ENCODE measurements at places on chromosomes 3 and 15.

- DNase-seq: no peak
These were observed 242.8 kb downstream of the BBX start for GRCh38 chr3:107765524-107765923.

GRCh38 chr15:96796841-96797240 lies 466.3 kb downstream of the NR2F2 start:
- no peak for DNase-seq

- no peak for DNase-seq
These were observed 65.8 kb downstream of the SCN11A start for GRCh38 chr3:38985981-38986380.

DNA sequence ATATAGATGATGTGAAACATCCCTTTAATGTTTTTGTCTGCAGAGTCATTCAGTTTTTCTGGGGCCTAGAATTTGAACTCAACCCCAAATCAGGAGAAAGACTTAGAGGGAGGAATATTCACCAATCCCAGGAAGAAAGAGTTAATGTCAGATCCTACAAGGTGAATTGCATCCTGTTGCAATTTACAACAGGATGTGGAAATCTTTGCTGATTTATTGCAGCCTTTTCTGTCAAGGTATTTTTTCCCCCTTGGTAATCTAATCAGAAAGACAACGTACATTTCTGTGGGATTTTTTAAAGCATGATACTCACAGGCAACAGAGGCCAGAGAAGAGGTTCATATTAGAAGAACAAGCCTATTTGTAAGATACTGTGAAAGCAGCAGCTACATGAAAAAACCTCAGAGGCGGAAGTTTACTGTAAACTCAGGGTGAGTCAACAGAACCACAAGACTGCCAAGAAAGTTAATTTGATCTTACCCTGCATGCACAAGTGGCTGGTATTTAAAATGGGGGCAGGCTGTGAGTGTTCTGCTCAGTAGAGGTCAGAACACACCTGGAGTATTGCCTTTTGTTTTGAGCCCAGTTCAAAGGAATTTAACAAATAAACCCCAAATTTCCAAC lies 531.9 kb downstream of the AGBL1 start:
- DNase-seq: no peak

DNA sequence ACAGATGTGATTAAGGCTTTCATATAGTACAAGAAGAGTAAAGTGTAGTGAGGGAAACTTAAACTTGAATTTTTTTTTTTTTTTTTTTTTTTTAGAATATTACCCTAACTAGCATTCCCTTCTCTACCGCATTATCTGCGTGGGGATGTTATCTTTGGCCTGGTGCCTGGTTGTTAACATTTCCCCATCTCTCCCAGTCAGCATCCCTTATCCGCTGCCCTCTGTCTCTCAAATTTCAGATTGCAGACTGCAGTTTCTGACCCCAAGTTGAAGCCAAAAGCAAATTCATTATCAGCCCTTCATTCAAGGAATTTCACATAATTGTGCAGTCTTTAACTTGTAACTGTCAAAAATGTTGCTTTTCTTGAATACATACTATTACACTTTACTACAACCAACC lies 353.0 kb downstream of the PLOD2 start:
- no peak for DNase-seq

GRCh38 chr3:18223571-18223970 lies 201.6 kb downstream of the SATB1 start:
- DNase-seq: no peak

DNA sequence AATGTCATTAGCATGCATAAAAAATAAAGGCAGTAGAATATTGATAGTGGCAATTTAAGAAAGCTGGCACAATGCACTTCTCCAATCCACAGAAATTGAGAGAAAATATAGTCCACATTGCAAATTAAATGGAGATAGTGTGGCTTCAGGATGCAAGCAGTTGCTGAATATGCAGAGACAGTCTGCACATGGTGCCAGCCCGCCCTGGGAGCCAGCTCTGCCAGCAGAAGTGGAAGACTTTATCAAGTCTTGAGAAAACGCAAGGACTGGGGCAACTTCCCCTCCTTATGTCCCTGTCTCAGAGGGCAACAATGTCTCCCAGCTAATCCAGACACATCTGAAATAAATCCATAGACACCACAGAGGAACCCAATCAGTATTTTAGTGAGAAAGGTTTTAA lies 57.2 kb downstream of the MB21D2 start:
- no peak for DNase-seq

DNA sequence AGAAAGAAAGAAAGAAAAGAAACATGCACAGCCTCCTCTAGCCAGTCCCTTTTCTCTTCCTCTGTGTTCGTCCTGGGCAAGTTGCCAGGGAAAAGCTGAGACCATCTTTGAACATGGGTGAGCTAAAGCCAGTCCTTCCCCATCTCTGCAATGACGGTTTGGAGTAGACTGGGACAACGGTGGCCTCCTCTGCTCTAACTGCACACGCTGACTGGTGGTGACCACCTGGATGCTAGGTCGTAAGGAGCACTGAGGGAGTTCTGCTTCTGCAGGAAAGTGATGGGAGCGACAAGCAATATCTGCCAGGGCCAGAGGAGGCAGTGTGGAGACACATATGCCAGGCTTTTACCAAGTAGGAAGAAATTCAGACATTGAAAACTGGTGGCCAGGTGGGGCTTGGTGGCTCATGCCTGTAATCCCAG lies 111.7 kb downstream of the NUP210 start:
- DNase-seq: no peak

GRCh38 chr3:112767177-112767576 lies 79.5 kb downstream of the CD200R1L start:
- DNase-seq: no peak

GRCh38 chr3:13042715-13043271 lies 30.4 kb downstream of the IQSEC1 start:
- DNase-seq: no peak

DNA sequence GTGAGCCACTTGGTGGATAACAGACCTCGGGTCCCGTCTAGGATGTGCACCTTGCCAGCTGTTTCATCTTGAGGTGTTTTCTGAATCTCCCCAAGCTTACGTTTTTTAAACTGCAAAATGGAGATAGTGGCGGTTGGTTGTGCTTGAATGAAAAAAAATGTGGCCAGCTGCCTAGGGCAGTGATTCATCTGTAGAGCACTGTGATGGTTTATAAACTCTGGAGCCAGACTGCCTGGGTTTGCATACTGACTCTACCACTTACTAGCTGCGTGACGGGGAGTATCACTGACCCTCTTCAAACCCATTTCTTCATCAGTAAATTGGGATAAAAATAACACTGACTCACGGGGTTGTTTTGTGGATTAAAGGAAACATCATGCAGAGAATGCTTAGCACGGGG lies 159.1 kb downstream of the CHL1 start:
- no peak for DNase-seq

- no peak for DNase-seq
These were observed 114.2 kb downstream of the KLF13 start for GRCh38 chr15:31440754-31441311.

GRCh38 chr15:68220489-68220888 lies 9.0 kb downstream of the CLN6 start:
- no peak for DNase-seq

GRCh38 chr15:57134851-57135250 lies 216.4 kb downstream of the TCF12 start:
- DNase-seq: peak; percentile 74

GRCh38 chr3:107846279-107846852 lies 244.5 kb downstream of the CD47 start:
- no peak for DNase-seq

DNA sequence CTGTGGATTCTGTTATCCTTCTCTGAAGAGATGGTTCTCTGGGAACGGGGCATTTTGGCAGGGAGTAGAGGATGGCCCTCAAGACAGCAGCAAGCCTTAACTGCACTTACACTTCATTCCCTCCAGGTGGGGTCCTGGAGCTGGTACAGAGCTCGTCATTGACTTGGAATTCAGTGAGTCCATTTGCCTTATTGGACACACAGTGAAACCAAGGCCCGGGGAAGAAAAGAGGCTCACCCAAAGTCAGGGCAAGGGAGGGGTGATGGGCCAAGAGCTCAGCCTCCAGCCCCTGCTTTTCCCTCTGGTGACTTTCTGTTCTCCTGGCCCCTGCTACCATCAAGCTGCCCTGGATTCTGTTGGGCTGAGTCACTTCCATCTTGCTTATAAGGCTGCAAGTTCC lies 125.6 kb downstream of the ETFA start:
- no peak for DNase-seq

GRCh38 chr15:89828281-89829145 lies 13.9 kb upstream of the ANPEP start:
- no peak for DNase-seq

DNA sequence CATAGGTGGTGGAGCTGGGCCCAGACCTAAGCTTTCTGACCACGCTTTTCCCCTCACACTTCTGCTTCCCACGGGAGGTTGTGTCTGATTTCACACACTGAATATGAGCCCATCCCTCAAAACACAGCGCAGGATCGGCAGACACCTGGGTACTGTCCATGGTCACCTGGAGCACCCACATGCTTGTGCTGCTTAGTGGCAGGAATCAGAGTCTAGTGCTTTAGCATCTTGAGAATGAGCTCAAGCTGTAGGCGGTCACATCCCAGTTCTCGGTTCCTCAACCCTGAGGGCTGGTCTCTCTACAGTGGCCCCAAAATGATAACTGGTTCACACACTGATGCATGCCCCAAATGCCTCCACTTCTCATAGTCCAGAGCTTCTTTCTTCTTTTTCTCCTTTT lies 111.0 kb downstream of the SEMA5B start:
- no peak for DNase-seq

- no peak for DNase-seq
These were observed 29.9 kb downstream of the UBE3A start for GRCh38 chr15:25408929-25409328.

DNA sequence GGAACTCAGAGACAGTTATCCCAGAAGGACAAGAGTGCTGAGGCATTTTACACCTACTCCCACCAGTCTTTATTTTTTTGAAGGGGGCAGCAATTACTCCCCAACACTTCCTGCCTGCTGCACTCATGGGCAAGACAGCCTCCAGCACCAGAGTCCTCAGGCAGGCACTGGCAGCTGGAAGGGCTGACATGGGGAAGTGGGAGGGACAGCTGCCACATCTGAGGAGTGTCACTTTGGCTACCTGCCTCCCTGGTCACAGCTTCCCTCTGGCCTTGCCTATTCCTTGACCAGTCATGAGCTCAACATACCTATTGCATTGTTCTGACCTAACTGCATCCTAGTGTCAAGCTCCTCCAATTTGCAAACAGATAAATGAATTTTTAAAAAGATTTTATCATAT lies 10.2 kb upstream of the LACTB start:
- DNase-seq: no peak

DNA sequence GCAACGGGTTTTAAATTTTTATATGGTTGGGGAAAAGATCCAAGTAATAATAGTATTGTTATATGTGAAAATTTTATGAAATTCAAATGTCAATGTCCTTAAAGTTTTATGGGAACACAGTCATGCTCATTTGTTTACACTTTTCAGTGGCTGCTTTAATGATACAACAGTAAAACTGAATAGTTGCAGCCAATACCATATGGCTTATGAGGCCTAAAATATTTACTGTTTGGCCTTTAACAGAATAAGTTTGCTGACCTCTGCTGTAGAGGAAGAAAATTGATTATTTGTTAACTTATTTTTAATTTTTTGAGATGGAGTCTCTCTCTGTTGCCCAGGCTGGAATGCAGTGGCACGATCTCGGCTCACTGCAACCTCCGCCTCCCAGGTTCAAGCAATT lies 44.7 kb downstream of the USP50 start:
- DNase-seq: no peak

GRCh38 chr3:131349454-131349853 lies 32.1 kb upstream of the NUDT16 start:
- no peak for DNase-seq

GRCh38 chr3:193052354-193053045 lies 134.8 kb upstream of the MB21D2 start:
- DNase-seq: peak; percentile 69

- no peak for DNase-seq
These were observed 71.3 kb upstream of the UBE3A start for GRCh38 chr15:25510146-25510545.

DNA sequence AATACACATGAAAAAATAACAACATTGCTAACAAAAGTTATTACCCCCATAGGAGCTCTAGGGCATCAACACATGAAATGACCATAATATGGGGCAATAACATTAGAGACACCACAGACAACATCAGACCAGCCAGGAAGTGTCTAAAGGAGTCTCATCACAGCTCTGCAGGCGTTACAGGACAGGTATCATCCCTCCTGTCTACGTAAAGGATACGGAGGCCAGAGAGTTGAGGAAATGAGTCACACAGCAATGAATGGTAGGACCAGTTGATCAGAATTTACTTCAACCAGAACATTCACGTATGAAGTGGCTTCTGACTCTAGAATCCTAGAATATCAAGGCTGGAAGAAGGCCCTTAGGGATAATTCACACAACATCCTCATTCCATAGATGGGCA lies 1.8 kb downstream of the NME9 start:
- DNase-seq: no peak

GRCh38 chr3:35486295-35486694 lies 153.0 kb upstream of the ARPP21 start:
- DNase-seq: no peak

- no peak for DNase-seq
These were observed 58.9 kb downstream of the SFMBT1 start for GRCh38 chr3:52986938-52987337.

DNA sequence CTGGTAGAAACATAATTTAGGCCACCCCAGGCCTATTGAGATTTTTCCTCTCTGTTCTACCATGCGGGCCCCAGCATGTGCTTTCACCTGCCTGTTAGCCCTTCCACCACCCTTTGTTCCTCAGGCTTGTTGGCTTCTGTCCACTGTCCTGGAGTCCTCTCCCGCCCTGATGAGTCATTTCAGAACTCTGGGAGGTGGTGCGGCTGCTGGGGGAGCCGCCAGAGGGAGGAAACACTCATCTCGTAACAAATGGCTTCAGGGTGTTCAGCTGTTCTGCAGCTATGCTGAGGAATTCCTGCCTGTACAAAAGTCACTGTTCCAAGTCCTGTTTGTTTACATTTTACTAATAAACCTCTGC lies 36.3 kb downstream of the LRTM1 start:
- DNase-seq: no peak

DNA sequence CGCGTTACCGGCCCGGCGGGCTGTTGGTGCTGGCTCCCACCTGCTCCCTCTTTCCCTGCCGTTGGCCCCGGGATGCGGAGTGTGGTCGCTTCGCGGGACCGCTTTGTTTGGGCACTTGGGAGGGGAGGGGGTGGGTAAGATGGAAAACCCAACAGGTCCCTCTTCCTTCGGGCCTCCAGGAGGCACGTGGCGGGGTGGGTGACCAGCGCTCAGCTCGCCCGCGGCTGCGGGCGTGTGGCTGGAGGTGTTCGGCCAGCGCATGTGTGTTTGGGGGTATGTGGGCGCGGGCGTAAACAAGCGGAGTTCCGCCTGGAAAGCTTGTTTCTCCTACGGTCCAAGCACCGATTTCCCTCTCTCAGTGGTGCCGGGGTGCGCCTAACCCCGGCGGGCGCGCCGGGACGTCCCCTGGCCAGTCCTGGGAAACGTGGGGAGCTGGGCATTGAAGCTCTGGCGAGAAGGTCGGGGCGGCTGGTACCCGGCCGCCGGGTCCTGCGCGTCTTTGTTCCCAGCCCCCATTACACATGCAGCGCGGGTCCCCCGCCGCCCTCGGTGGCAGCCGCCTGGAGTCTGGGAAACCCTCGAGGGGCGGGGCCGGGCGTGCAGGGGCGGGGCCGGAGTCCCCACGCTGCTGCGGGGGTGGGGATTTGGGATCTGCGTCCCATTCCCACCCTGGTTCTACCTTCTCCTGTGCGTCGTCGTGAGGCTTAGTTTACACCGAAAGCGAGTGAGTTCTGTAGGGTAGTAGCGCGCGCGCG lies 1.4 kb downstream of the ACVR2B start:
- peak; percentile 83 for DNase-seq
